Activated CD4-positive, CD25-positive, alpha-beta regulatory T cell treated with anti-CD3 and anti-CD28 coated beads, Interleukin-2, amount 50 U/mL, for 72 hours (primary cell): ENCODE measurements at places on chromosomes 3 and 15.

DNA sequence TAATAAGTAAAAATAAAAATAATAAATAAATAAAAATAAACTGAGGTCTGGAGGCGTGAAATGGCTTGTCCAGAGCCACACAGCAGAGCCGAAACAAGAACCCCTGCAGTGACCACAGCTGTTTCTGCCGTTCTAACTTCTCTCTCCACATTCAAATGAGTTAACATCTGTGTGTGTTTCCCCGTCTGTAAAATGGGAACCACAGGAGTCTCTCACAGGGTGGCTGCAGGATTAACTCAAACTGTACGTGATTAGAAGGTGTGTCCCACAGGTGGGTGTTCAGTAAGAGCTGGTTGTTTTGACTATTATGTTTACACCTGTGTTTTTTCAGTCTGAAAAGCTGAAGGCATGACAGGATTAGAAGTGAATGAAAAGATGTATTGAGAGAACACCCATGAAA, 27.0 kb upstream of the MUC4 start:
- no peak for DNase-seq

DNA sequence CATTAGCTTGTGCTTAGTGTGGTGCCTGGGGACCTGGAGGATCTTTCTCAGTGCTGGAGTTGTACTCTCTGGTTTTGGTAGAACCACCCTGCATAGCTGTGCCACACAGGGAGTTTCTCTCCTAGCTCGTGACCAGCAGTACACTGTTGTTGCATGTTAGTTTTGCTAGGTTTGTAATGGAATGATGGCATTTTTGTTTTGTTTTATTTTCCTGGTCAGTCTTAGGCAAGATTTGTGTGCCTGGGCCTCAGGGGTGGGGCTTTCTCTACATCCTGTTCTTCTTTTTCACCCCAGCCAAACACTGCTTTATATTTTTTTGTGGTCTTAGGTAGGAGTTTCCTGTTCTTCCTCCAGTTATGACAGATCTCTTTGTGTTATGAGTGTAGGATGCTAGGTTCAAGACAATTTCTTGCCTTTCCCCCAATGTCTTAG, 534.5 kb upstream of the KCNMB2 start:
- DNase-seq: no peak

- no peak for DNase-seq
Observed at GRCh38 chr3:117101697-117102096, 392.1 kb downstream of the TUSC7 start.

DNA sequence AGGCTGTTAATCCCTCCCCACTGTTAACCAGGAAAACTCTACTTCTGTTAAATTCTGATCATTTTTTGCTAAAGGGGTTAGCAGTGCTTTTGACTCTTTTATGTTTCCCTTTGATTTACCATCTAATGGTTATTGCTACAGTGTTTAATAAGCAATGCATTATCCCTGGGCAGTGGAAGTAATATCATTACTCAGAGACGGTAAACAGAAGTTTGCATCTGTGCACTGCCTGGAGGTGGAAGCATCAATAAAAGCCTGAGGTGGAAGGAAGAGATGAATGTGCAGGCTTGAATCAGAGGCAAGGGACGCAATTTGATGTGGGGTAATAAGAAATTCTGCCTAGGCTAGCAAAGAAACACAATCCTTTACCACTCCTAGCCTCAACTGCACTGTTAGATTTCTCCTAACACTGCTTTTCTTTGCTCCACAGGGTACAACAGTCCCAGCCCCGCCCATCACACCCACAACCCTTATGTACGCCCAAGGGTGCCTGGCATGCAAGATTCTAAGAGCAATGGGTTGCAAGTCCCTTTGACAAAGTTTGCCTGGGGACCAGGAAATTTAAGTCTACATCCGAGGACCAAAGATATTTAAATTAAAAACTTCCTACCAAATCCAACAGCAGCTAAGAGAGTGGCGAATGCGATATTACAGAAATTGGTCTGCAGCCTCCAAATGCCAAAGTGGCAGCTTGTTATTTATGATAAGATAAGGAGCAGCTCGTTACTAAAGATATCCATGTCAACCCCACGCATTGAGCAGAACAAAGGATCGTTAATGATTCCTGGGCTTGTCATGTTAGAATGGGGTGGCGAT, 261.4 kb downstream of the FHIT start:
- no peak for DNase-seq

DNA sequence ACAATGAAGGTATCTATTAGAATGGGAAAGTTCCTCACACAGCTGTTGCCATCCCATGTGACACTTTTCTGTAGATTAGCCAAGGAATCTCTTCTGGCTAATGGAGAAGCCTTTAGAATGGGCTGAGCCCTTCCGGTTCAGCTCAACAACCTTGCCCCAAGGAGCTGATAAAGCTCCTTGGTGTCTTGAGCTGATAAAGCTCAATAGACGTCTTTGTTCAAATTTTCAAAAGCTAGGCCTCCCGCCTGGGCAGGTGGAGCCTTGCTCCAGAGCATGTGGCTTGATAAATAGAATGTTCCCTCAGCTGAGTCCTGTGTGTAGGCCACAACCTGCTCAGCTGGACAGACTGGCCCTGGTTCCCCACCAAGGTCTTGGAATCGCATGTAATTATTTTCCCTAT, 7.2 kb upstream of the BNIP2 start:
- DNase-seq: no peak

GRCh38 chr3:179244878-179245277, 6.0 kb downstream of the KCNMB3 start:
- DNase-seq: no peak

DNA sequence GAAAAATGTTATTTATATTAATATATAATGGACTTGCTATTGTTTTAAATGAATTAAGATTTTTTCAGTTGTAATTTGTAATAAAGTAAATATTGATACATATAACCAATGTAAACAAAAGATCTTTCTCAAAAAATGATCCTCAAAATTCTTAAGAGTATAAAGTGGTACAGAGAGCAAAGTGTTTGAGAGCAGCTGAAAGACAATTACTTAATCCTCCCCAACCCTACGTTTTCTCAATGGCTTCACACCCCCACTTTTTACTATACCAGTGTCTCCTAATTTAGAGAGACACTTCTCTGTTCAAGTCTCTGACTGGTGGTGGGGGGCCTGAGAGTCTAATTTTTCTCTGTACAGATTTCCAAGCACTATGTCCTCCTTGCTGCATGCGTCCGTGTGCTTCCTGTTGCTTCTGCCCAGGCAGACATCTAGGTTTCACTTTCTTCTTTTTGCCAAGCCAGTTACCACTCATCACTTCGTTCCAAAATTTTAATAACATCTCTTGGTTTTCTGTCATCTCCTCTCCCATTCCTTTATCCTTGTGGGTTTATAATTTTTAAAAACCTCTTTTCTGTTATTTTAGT, 276.3 kb upstream of the DNAJC19 start:
- no peak for DNase-seq
